Kidney epithelial cell (primary cell): ENCODE measurements at places on chromosomes 5 and 9. TPM values are rescaled to one million over a fixed set of nuclear protein-coding genes. Genes with fewer than 3 reads are reported as not detected.

GRCh38 chr9:105243015-105243686, 1.3 kb upstream of the SLC44A1 start:
- DNase-seq: peak; percentile 45

GRCh38 chr5:40080191-40080590, 599.5 kb upstream of the PTGER4 start:
- no peak for DNase-seq

The SELENOP gene
- total RNA-seq: 14.1 and 17.3 TPM in 2 replicates

DNA sequence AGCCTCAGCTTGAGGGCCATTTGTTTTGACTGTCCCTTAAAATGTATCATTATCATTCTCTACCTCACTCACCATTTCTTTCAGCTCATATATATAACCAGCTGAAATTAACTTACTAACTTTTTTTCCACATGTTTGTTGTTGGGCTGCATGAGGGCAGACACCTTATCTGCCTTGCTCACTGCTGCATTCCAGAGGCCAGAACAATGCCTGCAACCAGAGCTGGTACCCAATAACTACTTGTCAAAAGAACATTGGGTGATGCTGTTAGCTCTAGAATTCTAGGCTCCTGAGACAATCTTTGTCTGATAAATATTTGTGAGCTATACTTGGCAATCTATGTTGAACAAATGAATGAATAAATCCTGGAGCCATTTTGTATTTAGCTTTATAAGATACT, 68.3 kb downstream of the HTR4 start:
- DNase-seq: no peak

GRCh38 chr9:84207491-84207951, 133.0 kb downstream of the SLC28A3 start:
- no peak for DNase-seq

- DNase-seq: peak; percentile 5
Observed at GRCh38 chr5:62791059-62791458, 212.4 kb downstream of the LRRC70 start.
